ENCODE measurements at places on chromosomes 5 and 9.
A peak's percentile ranks its signal among the peaks of the same experiment; 100 is the strongest.

DNA sequence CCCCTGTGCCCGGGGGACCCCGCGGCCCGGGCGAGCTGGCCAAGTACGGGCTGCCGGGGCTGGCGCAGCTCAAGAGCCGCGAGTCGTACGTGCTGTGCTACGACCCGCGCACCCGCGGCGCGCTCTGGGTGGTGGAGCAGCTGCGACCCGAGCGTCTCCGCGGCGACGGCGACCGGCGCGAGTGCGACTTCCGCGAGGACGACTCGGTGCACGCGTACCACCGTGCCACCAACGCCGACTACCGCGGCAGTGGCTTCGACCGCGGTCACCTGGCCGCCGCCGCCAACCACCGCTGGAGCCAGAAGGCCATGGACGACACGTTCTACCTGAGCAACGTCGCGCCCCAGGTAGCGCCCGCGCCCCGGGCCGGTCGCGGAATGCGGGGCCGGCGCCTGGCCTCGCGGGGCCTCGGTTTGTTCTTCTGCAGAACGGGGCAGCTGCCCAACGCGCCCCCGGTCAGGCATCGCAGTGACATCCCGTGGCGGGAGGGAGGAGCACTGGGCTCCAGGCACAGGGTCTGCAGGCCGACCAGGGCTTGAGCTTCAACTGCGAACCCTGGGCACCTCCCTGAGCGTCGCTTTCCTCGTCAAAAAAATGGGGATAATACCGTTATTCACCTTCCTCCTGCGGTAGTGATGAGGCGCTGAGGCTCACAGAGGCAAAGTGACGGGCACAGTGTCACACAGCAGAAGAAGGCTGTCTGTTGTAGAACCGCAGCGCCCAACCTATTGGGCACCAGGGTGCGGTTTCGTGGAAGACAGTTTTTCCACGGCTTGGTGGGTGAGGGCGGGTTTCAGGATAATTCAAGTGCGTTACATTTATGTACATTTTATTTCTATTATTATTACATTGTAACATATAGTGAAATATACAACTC is 777 bp downstream of the ENDOG start:
- no peak for DNase-seq

GRCh38 chr5:1899201-1899600 is 16.5 kb upstream of the IRX4 start:
- no peak for DNase-seq

- no peak for DNase-seq
Measured at GRCh38 chr9:125426926-125427325, 165.3 kb downstream of the GAPVD1 start.

DNA sequence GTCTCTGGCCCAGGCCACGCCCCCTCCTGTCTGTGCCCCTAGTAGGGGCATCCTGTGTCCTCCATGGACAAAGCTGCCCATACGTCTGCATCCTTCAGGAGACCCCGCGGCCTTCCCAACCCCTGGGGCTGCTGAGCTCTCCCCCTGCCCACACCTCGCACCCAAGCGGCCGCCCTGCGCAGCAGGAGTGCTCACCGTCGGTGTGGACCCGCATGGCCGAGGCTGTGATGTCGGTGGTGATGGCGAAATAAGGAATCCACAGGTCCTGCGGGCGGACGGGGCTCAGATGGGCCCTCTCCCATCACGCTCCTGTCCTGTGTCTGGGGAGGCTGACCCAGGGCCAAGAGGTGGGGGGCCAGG is 4.8 kb upstream of the NSMF start:
- DNase-seq: no peak

- DNase-seq: no peak
Measured at GRCh38 chr5:79672392-79672791, 17.2 kb upstream of the CMYA5 start.

GRCh38 chr5:83118471-83118870 is 41.1 kb downstream of the XRCC4 start:
- no peak for DNase-seq

DNA sequence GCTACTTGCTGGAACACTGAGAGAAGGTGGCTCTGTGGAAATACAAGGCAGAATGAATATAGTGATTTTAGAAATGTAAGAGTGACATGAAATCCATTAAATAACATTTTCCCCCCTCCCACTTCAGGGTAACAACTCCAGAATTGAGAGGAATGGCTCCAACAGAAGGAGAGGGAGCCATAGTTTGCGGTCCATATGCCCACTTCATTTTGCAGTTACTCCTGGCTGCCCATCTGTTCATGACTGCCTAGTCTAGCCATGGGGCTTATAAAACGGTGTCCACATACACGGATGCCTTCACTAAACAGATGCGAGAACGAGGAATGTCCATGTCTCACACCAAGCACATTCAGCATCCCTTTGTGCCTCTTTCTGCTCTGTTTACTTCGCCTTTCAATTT is 186.7 kb downstream of the TMEM38B start:
- DNase-seq: no peak

GRCh38 chr5:108749128-108749861 is 1.6 kb downstream of the FER start:
- DNase-seq: no peak

DNA sequence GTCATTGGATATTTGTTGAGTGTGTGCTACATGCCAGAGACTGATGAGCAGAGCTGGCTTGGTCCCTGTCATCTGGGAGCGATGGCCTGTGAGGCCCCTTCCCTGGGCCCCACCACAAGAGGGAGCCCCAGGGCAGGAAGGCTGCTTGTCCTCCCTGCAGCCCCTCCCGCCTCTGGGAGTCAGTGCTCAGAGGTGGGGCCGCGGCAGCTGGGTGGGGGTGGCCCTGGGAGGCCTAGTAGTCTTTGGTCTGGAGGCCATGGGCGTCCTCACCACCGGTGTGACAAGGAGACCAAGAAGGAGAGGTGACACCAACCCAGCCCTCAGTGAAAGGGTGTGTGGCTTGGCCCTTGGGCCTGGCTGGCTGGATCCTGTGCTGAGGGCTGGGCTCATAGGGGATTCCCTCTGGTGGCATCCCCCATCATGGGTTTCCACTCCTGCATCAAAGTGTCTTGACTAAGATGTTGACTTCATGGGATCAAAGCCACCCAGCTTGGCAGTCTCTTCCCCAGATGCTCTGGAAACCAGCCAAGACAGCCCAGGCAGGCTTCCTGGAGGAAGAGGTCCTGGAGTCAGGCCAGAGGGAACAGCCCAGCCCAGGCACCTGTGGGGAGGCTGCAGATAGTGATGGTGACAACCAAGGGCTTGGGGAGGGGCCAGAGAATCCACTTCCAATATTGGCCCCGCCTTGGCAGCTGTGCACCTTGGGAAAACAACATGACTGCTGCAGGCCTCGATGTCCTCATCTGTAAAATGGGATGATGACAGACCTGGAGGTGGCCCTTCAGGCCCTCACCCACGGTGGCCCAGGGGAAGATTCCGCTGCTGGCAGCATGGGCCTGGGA is 166.7 kb downstream of the GAPVD1 start:
- DNase-seq: peak; percentile 19

DNA sequence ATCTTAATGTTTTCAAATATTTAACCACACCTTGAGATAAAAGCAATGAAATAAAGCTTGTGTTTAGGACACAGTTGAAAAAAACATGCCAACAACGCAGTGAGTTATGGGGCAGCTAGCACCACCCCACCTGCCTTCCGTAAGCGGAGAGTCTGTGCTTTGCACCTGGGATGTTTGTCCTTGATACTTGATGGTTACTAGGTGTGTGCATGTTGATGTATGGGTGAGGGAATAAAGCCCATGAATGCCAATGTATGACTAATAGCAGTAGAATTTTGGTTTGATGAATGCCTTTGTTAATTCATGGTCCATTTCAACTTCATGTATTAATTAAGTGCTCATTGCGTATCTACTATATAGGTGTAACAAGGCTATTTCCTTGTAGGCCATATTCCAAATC is 74.0 kb downstream of the PCSK5 start:
- no peak for DNase-seq

DNA sequence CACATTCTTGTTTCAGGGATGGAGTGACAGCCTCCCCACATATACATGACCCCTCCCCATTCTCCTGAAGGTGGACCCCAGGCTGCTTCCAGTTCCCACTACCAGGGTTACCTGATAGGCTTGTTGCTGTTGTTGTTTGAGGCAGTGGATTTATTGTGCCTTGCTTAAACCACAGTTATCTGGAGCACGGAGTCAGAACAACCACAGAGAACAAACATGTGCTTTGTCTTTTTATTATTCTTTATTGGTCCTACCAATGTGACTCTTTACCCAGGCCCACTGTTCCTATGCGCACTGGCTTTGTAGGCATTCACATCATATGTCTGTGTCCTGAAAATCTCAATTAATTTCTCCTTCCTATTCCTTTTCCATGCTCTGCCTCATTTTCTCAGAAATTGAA is 41.2 kb upstream of the IPPK start:
- DNase-seq: no peak

- DNase-seq: no peak
Measured at GRCh38 chr9:101092922-101093321, 64.4 kb downstream of the PLPPR1 start.

GRCh38 chr5:132076202-132076830 is 2.7 kb downstream of the CSF2 start:
- DNase-seq: no peak

GRCh38 chr5:150263801-150264621 is 25.6 kb downstream of the CAMK2A start:
- peak; percentile 66 for DNase-seq

DNA sequence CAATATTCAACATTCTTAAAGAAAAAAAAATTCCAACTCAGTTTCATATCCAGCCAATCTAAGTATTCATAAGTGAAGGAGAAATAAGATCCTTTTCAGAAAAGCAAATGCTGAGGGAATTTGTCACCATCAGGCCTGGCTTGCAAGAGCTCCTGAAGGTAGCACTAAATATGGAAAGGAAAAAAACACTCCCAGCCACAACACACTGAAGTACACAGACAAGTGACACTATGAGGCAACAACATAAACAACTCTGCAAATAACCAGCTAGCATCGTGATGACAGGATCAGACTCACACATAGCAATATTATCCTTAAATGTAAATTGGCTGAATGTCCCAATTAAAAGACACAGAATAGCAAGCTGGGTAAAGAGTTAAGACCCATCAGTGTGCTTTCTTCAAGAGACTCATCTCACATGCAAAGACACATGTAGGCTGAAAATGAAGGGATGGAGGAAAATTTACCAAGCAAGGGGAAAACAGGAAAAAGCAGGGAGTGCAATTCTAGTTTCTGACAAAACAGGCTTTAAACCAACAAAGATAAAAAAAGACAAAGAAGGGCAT is 33.1 kb downstream of the ANKRD33B start:
- DNase-seq: no peak

- no peak for DNase-seq
Measured at GRCh38 chr9:11749396-11749795, 943.8 kb upstream of the TYRP1 start.

Measured in HFF-Myc (cell line).